ENCODE measurements at places on chromosomes 3 and 15.

GRCh38 chr15:55247311-55247710 is 42.3 kb downstream of the RAB27A start:
- peak; percentile 38 for DNase-seq

- DNase-seq: no peak
Observed at GRCh38 chr15:67018026-67018425, 47.4 kb upstream of the SMAD3 start.

DNA sequence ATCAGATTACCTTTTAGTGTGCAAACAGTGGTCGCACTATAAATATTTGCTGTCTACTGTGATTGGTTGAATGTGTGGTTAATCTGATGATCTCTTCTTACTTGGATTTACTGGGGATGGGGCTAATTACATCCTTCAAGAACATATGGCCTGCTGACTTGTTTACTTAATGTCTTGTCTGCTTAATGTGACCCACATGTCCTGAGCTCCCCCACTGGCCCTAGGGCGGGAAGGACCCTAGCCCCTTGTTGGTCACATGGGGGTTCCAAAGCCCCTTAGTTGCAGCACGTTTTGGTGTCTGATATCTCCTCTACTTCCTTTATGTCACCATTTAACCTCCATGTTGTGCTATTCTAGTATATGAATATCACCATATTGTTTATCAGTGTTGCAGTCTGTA is 17.8 kb upstream of the P2RY12 start:
- no peak for DNase-seq

DNA sequence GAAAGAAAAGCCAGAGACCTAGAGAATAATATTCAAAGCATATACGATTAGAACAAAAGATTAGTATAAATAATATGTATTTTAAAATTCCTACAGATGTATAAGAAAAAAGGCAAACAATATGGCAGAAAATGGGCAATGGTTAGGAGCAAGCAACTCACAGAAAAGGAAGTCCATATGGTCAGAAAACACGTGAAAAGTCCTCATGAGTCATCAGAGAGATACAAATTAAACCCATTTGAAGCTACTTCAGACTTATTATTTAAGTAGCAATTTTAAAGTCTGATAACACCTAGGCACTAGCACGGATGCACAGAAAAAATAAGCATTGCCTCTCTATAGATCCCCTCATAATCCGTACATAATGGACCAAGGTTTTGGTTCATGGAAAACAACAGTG is 25.6 kb downstream of the SLC7A14 start:
- no peak for DNase-seq
